ENCODE measurements at places on chromosomes 12 and 14. TPM values are rescaled to one million over a fixed set of nuclear protein-coding genes. Genes with fewer than 3 reads are reported as not detected.

DNA sequence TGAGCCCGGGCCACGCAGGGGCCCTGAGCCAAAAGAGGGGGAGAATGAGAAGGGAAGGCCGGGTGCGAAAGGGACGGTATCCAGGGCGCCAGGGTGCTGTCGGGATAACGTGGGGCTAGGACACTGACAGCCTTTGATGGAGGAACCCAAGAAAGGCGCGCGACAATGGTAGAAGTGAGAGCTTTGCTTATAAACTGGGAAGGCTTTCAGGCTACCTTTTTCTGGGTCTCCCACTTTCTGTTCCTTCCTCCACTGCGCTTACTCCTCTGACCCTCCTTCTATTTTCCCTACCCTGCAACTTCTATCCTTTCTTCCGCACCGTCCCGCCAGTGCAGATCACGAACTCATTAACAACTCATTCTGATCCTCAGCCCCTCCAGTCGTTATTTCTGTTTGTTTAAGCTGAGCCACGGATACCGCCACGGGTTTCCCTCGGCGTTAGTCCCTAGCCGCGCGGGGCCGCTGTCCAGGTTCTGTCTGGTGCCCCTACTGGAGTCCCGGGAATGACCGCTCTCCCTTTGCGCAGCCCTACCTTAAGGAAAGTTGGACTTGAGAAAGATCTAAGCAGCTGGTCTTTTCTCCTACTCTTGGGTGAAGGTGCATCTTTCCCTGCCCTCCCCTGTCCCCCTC is 3.0 kb downstream of the SSTR1 start:
- DNase-seq = no peak

GRCh38 chr12:99600388-99600787 is 47.2 kb upstream of the GARIN6 start:
- DNase-seq = no peak

Gene PDZRN4
- 2.4 TPM for total RNA-seq

Gene LRP1-AS
- not detected for total RNA-seq

- DNase-seq = no peak
Observed at GRCh38 chr12:31962076-31962475, 2.9 kb downstream of the RESF1 start.

GRCh38 chr12:121102307-121102706 is 30.4 kb upstream of the P2RX7 start:
- DNase-seq = no peak
